ENCODE measurements at places on chromosomes 2 and 18.

DNA sequence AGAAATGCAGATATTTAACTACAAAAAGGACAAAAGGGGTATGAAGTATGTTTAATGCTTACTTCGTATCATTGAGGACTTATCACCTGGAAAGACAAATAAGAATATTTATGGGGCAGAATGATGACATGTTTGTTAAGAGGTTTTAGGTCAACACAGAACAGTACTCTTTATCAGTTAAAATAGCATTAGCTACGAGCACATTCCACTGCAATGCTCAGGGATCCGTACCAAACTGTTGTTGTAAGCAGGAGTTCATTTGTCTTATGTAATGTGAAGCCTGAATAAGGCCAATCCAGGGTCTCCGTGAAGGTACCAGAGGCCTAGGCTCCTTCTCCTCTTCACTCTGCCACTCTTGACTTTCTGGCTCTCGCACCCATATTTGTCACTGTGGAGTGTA is 465.7 kb upstream of the NRP2 start:
- no peak overlapping the region for H3K4me3 ChIP-seq
- no peaks in the 10 kb centered on the region for H3K36me3 ChIP-seq
- H3K27ac ChIP-seq: no peak overlapping the region
- no peaks in the 10 kb centered on the region for H3K4me1 ChIP-seq
- H3K27me3 ChIP-seq: no peaks in the 10 kb centered on the region

- H3K27me3 ChIP-seq: no peaks in the 10 kb centered on the region
- no peaks in the 10 kb centered on the region for H3K36me3 ChIP-seq
- no peak overlapping the region for H3K4me3 ChIP-seq
Observed at GRCh38 chr2:33746208-33746800, 147.2 kb upstream of the FAM98A start.

DNA sequence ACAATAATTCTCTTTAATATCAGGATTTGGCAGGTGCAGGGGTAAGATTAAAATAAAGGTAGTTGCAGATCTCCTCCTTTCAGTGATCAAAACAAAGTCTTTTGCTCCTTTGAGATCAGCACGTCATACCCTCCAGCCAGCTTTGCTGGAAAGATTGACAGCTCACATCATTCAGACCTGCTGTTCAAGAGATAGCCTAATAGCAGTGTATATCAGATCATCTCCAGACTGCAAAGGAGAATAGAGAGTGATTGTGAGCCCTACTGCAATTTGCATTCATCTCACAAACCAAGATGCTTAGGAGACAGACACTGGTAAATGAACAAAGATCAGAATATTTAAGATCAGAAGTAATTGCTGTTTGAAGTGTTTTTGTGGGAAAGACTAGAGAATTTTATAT is 135.8 kb upstream of the DSEL start:
- H3K4me1 ChIP-seq: no peaks in the 10 kb centered on the region
- H3K27ac ChIP-seq: no peak overlapping the region
- H3K4me3 ChIP-seq: no peak overlapping the region
- H3K36me3 ChIP-seq: no peaks in the 10 kb centered on the region
- no peaks in the 10 kb centered on the region for H3K27me3 ChIP-seq
- DNase-seq: no peak

- H3K4me3 ChIP-seq: no peak overlapping the region
- H3K4me1 ChIP-seq: no peaks in the 10 kb centered on the region
- H3K36me3 ChIP-seq: no peaks in the 10 kb centered on the region
- H3K27me3 ChIP-seq: peaks cover 10% of the 10 kb centered on the region
Observed at GRCh38 chr2:66389651-66390131, 45.2 kb upstream of the MEIS1 start.

GRCh38 chr2:44124500-44124899 is 44.2 kb upstream of the PPM1B start:
- no peak for DNase-seq
- H3K4me1 ChIP-seq: peaks cover 6% of the 10 kb centered on the region
- H3K4me3 ChIP-seq: no peak overlapping the region
- H3K27me3 ChIP-seq: no peaks in the 10 kb centered on the region
- no peak overlapping the region for H3K27ac ChIP-seq
- H3K36me3 ChIP-seq: no peaks in the 10 kb centered on the region

GRCh38 chr18:55296778-55297177 is 291.2 kb downstream of the TCF4 start:
- H3K27ac ChIP-seq: no peak overlapping the region
- no peak overlapping the region for H3K4me3 ChIP-seq
- no peaks in the 10 kb centered on the region for H3K36me3 ChIP-seq

GRCh38 chr18:55982992-55983391 is 395.0 kb upstream of the TCF4 start:
- no peak overlapping the region for H3K27ac ChIP-seq
- no peaks in the 10 kb centered on the region for H3K27me3 ChIP-seq
- DNase-seq: no peak

DNA sequence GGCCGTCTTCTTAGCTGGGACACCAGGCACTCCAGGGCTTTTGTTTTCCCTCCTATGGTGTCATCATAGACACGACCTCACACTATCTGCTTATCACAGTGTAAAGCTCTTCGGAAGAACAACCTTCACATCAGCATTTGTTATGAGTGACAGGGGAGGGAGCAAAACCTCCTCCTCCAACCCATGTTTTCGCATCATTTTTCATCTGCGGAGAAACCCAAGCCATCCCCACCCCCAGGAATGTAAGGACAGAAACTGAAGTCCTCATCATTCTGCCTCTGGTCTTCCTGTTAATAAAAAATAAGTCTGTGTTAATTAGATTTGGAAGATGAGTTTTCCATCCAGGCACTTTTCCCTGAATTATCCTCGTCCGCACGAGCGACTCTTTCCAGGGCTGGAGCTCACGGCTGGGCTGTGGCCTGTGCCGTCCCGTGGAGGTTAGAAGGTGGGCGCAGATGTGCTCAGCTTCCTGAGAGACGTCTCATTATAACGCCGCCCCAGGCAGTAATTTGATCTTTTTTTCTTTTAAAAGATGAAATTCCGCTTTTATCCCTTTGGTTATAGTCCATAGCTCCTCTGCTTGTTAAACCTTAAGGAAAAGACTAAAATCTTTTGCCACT is 101.6 kb upstream of the TMEM18 start:
- H3K27ac ChIP-seq: no peak overlapping the region
- no peak for DNase-seq
- no peaks in the 10 kb centered on the region for H3K4me1 ChIP-seq
- no peaks in the 10 kb centered on the region for H3K36me3 ChIP-seq

DNA sequence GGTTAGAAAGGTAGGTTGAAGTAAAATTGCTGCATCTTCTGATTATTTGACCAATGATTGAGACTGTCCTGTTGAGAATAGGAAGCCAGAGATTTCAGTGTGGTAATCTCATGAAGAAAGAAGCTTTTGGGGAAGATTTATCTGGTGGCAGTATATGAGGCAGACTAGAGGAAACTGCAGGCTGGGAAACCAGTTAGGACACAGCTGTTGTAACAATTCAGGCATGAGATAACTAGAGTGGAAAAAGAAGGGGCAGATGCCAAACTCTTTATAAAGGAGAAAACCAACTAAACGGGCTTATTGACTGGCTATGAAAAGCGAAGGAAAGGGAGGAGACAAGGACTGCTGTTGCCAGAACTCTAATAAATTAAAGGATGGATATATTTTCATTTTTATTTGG is 155.6 kb downstream of the TTC27 start:
- no peaks in the 10 kb centered on the region for H3K4me1 ChIP-seq
- H3K4me3 ChIP-seq: no peak overlapping the region
- no peaks in the 10 kb centered on the region for H3K27me3 ChIP-seq
- DNase-seq: no peak
- H3K27ac ChIP-seq: no peak overlapping the region

DNA sequence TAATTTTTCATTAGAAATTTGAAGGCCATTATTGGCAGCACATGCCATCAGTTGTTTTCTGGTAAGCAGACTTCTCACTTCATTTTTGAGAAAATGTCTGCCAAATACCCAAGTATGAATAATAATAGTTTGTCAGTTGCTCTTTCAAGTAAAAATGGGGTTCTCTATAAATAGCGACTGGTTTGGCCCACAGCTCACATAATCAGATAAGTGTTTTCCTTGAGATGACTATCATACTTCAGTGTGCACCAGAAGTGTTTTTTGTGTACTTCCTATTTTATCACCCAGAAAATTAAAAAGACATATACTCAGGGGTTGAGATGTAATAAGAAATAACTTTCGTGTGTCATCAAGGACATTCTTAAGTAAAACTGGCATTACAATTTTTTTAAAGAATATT is 147.1 kb downstream of the PHLPP1 start:
- no peaks in the 10 kb centered on the region for H3K27me3 ChIP-seq
- H3K4me1 ChIP-seq: no peaks in the 10 kb centered on the region
- no peak for DNase-seq
- H3K27ac ChIP-seq: no peak overlapping the region
- no peak overlapping the region for H3K4me3 ChIP-seq

DNA sequence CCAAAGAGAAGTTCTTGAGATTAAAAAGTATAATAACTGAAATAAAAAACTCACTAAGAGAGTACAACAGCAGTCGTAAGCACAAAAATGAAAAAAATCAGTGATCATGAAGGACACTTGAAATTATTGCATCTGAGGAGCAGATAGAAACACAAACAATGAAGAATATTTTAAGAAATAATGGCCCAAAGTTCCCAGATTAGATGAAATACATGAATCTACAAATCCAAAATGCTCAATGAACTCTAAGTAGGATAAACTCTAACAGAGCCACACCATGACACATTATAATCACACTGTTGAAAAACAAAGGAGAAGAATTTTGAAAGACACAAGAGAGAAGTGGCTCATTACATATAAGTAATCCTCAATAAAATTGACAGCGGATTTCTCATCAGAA is 31.9 kb upstream of the EMILIN2 start:
- H3K27me3 ChIP-seq: no peaks in the 10 kb centered on the region
- H3K36me3 ChIP-seq: no peaks in the 10 kb centered on the region
- H3K27ac ChIP-seq: no peak overlapping the region
- no peak for DNase-seq
- no peak overlapping the region for H3K4me3 ChIP-seq

GRCh38 chr2:96558485-96558884 is 21.9 kb downstream of the ARID5A start:
- peaks cover 5% of the 10 kb centered on the region for H3K4me1 ChIP-seq
- no peaks in the 10 kb centered on the region for H3K27me3 ChIP-seq
- no peak for DNase-seq
- no peak overlapping the region for H3K4me3 ChIP-seq
- H3K27ac ChIP-seq: no peak overlapping the region

- H3K4me1 ChIP-seq: no peaks in the 10 kb centered on the region
- no peaks in the 10 kb centered on the region for H3K27me3 ChIP-seq
- H3K36me3 ChIP-seq: no peaks in the 10 kb centered on the region
- H3K27ac ChIP-seq: no peak overlapping the region
Observed at GRCh38 chr2:208186465-208186864, 3.4 kb downstream of the C2orf80 start.

GRCh38 chr2:134401081-134401497 is 147.2 kb downstream of the MGAT5 start:
- no peak overlapping the region for H3K27ac ChIP-seq
- H3K4me1 ChIP-seq: no peaks in the 10 kb centered on the region
- no peak for DNase-seq
- no peaks in the 10 kb centered on the region for H3K27me3 ChIP-seq
- H3K36me3 ChIP-seq: no peaks in the 10 kb centered on the region

GRCh38 chr2:133417415-133417814 is 150.8 kb downstream of the NCKAP5 start:
- H3K27ac ChIP-seq: no peak overlapping the region
- H3K4me1 ChIP-seq: no peaks in the 10 kb centered on the region
- H3K4me3 ChIP-seq: no peak overlapping the region
- no peaks in the 10 kb centered on the region for H3K36me3 ChIP-seq
- no peaks in the 10 kb centered on the region for H3K27me3 ChIP-seq

DNA sequence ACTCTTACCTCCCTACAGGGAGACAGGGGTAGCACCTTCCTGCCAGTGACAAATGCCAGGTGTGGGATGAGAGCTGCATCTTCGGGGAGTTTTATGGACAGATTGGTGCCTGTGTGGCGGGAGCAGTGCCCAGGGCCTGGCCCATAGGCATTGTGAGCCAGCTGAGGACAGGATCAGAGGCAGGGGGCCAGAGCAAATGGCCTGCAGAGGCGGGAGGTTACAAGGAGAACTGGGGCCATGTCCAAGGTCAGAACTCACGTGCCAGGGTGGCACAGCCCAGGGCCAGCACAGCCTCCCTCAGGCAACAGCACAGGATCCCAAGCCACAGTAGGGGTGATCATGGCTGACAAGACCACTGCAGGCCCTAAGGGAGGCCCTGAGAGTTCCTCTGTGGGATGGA is 40.2 kb upstream of the MCFD2 start:
- peak overlapping the region; percentile 84 for H3K27ac ChIP-seq
- DNase-seq: peak; percentile 55
- H3K4me1 ChIP-seq: peaks cover 16% of the 10 kb centered on the region
- H3K36me3 ChIP-seq: peaks cover 64% of the 10 kb centered on the region

DNA sequence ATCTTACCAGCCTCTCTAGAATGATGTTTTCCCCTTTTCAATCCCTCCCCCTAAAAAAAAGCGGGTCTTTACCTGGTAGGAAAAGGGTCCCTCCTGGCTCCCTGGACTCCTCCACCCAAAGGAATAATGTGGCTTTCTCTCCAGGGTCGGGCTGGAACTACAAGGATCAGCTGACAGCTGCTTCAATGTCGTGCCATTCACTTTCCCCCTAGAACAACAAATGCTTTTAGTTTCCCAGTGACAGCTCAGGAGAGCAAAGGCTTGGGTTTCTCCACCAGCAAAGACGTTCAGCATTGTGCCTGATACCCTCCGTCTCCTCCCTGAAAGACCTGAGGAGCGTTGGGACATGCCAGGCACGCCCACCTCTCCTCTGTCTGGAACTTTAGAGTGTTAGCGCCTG is 173.8 kb upstream of the SIX3 start:
- no peak for DNase-seq
- no peaks in the 10 kb centered on the region for H3K36me3 ChIP-seq
- peaks cover 3% of the 10 kb centered on the region for H3K27me3 ChIP-seq
- H3K4me1 ChIP-seq: no peaks in the 10 kb centered on the region
- no peak overlapping the region for H3K4me3 ChIP-seq

GRCh38 chr18:8011361-8011760 is 444.2 kb downstream of the PTPRM start:
- DNase-seq: no peak
- H3K4me1 ChIP-seq: no peaks in the 10 kb centered on the region
- H3K36me3 ChIP-seq: no peaks in the 10 kb centered on the region
- H3K4me3 ChIP-seq: no peak overlapping the region

GRCh38 chr18:30658306-30658705 is 384.2 kb downstream of the DSC3 start:
- H3K4me1 ChIP-seq: no peaks in the 10 kb centered on the region
- no peak overlapping the region for H3K27ac ChIP-seq
- DNase-seq: no peak
- no peaks in the 10 kb centered on the region for H3K27me3 ChIP-seq

DNA sequence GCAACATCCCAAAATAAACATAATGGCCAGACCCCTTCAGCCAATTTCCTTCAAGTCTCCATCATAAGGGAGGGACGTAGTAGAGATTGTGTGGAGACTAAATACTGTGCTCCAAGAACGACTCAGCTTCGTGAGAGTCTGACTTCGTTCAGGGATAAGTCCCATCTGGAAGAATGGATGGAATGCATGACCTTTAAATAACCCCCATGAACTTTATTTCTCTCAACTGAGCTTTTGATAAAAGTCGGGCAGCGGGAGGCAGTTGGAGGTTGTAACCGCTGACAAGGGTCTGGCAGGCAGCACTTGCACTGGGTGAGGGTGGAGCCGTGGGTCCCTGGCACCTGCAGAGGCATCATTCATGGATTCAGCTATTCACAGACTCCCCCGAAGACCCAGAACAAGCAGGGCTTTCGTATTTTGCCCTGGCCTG is 115.9 kb downstream of the ZFP36L2 start:
- H3K36me3 ChIP-seq: no peaks in the 10 kb centered on the region
- no peak for DNase-seq
- H3K27me3 ChIP-seq: no peaks in the 10 kb centered on the region
- H3K4me3 ChIP-seq: no peak overlapping the region

Measured in adrenal gland (tissue), 19 donors.